ENCODE measurements at places on chromosomes 13 and 19.

GRCh38 chr13:30034458-30034795 lies 184.0 kb upstream of the UBL3 start:
- no peak for DNase-seq

DNA sequence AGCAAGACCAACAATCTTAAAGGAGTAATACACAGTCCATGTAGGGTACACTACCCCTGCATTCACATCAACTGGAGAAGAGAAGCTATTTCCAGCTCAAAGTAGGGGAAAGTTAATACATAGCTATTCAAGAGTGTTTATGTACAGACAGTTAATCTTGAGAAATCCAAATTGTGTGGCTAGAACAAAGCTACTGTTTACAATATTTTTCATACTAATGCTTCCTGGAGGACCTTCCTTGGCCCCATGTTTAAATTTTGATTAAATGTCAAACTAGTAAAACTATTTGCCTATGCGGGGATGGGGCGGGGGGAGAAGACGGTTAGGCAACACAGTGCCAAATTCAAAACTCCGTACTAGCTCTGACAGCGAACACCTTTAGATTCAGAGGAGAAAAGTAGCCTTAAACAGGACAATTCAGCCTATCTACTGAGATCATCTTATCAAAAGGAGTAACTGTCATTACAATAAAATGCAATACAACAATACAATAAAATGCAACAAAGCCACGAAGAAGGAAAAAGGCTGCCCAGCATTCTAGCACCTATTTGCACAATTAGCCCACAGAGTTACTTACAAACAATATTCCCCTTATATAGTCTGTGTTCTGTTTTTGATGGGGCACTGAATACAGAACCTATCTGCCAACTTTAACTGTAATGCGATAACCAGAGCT lies 29.1 kb downstream of the BRD4 start:
- no peak for DNase-seq

DNA sequence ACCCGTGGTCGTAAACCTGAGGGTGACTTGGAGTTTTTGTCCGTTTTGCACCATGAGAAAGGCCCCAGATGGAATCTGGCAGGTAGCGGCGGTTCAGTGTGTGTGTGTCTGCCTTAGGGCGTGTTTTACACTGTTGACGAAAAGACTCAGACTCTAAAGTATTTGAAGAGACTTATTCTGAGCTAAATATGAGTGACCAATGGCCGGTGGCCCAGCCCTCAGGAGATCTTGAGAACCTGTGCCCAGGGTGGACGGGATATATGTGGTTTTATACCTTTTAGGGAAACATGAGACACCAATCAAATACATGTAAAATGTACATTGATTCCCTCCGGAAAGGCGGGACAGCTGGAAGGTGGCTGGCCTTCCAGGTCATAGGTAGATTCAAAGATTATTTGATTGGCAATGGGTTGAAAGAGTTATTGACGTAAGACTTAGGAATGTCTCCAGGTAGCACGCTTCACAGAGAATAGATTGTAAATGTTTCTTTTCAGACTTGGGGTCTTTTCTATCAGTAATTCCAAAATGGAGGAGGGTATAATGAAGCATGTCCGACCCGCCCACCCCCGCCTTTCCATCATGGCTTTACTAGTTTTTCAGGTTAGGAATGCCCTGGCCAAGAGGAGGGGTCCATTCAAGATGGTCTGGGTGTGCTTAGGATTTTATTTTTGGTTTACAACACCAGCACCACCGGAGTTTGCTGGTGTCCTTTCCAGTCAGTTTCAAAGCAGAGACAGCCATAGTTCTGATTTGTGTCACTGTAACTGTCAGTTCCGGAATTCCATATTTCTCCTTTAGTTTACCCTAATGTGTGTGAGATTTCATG lies 1.0 kb upstream of the ZNF529 start:
- DNase-seq = no peak

- no peak for DNase-seq
These were observed 61.3 kb upstream of the POMP start for GRCh38 chr13:28597641-28598040.
